Activated naive CD4-positive, alpha-beta T cell (primary cell): ENCODE measurements at places on chromosomes 3 and 15.

DNA sequence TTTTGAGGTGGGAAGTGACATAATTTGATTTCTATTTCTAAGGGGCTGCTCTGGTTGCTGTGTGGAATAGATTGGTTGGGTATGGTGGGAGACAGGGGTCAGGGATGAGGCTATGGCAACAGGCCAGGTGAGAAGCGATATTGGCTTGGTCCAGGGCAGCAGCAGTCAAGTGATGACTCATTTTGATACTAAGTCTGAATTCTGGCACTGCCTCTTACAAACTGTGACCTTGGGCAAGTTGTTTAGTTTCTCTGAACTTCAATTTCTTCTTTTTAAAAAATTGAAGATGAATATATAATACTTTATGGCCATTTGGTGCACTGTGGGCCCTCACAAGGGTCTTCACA, 40.4 kb upstream of the CLSTN2 start:
- DNase-seq, result no peak

DNA sequence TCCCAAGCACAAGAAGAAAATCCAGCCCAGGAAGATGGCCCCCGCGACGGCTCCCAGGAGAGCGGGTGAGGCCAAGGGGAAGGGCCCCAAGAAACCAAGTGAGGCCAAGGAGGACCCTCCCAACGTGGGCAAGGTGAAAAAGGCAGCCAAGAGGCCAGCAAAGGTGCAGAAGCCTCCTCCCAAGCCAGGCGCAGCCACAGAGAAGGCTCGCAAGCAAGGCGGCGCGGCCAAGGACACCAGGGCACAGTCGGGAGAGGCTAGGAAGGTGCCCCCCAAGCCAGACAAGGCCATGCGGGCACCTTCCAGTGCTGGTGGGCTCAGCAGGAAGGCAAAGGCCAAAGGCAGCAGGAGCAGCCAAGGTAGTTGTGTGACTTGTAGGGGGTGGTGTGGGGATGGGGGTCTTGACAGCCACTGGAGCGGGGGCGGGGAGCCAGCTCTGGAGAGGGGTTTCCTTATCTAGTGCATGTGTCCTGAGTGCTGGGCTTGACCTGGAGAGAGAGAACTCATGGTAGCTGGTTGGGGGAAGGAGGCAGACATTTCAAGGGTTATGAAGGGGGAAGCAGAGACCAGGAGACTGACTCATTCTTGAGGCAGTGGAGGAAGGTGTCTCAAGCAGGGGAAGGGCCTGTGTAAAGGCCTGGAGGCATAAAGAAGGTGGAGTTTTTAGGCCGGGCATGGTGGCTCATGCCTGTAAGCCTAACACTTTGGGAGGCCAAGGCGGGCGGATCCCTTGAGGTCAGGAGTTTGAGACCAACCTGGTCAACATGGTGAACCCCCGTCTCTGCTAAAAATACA, 6.2 kb downstream of the H1-8 start:
- no peak for DNase-seq

DNA sequence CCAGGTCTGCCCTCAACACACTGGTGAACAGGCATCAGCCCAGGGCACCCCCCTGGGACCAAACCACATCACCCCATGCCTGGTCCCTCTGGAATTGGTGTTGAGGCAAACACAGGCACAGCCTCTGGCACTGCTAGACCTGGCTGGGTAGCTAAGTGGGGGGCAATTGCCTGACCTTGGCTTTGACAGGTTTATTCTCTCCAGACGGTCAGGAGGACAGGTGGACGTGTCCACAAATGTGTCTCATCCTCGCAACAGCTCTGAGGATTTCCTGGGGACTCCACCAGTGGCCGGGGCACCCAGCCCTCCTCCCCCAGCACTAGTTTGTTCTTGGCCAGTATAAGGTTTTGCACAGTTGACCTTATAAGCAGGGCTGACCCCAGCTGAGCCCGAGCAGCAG, 31.3 kb downstream of the TKT start:
- no peak for DNase-seq

GRCh38 chr15:68210821-68211655, 5.9 kb upstream of the CALML4 start:
- peak; percentile 16 for DNase-seq

DNA sequence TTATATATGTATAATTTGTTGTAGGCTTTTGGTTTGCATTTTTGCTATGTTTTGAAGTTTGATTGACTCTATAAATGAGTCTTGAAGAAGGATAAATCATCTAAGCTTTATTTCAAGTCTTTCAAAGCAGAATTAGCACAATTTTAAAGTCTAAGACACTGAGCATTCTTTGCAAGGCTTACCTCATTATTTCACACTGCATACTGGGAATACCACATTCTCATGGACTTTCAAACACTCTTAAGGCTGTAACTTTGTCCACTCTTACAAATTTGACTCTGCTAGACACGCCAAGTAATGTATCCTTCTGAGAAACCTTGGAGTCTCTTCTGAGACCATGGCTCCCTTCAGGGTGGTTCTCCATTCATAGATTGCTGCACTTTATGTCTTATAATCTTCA, 281.3 kb upstream of the COL8A1 start:
- no peak for DNase-seq

- DNase-seq, result no peak
These were observed 230.4 kb upstream of the DCBLD2 start for GRCh38 chr3:99131876-99132275.

- DNase-seq, result no peak
These were observed 92.6 kb downstream of the CHDH start for GRCh38 chr3:53753518-53754183.

- DNase-seq, result peak; percentile 43
These were observed at the start of gene NUP210 for GRCh38 chr3:13420045-13420830. NUP210 (minus strand) TSS chr3:13420322; CDS start chr3:13420226, 96 bp downstream.

DNA sequence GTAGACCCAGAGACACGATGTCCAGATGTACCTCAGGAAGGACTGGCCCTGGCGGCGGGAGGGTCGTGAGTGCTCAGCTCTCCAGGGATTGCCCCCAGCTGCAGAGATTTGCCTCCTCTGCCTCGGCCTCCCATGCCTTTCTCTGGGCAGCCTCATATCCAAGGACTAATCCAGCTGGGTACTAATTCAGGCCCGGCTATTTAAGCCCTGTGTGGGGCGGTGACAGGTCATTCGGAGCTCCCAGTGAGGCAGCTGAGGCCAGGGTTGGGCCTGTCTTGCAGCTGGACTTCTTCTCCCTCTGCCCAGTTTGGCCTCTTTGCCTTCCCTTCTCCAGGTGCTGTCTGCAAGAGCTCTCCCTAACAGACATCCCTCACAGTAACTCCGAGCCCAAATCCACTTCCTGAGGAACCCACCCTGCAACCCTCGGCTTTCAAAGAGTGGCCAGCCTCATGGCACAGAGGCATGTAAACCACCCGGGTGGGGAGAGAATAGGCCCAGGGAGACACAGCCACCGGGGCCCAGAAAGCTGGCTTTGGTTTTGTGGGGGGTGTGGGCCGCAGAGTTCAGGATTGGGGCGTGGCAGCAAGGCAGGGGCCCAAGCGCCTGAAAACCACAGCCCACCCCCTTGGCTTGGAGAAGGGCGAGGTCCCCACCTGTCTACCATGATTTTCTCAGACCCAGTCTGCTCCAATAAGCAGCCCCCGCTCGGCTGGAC, 85.8 kb downstream of the PPCDC start:
- DNase-seq, result no peak

- DNase-seq, result no peak
These were observed 318.0 kb upstream of the CTDSPL start for GRCh38 chr3:37543666-37544065.
